Kidney epithelial cell (primary cell): ENCODE measurements at places on chromosomes 5 and 9.

DNA sequence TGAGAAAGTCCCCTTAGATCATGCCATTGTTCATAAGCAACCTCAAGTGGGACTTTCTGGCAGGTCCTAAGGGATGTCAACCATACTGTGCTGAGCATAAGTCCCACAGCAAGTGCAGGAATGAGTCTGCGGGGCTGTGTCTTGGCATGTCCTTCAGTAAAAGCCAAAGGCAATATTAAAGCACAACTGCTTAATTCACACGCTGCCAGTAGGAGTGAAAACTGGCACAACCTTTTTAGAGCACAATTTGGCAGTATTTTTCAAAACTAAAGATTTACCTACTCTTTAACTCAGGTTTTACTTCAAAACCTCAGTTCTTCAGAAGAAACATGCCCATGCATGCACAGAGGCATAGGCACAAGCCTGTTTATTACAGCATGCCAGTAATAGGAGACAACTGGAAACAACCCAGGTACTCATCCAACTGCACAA lies 24.4 kb upstream of the SMAD5 start:
- no peak for DNase-seq

DNA sequence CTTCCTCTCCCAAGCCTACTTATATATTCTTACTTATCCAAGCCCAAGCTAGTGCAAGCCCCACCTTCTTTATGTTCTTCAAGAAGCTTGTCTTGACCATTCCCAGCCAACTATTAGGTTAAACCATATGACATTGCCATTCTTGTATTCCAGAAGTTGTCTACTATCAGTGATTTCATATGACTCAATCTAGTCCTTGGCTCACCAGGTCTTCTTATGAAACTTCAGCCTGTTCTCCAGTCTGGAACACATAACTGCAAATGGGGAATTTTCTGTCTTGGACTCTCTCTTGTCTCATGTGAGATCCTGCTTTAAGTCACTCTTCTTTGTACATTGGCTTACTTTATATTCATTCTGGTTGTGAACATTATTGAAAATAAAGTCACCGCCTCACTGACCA lies 130.7 kb downstream of the TTLL11 start:
- no peak for DNase-seq

DNA sequence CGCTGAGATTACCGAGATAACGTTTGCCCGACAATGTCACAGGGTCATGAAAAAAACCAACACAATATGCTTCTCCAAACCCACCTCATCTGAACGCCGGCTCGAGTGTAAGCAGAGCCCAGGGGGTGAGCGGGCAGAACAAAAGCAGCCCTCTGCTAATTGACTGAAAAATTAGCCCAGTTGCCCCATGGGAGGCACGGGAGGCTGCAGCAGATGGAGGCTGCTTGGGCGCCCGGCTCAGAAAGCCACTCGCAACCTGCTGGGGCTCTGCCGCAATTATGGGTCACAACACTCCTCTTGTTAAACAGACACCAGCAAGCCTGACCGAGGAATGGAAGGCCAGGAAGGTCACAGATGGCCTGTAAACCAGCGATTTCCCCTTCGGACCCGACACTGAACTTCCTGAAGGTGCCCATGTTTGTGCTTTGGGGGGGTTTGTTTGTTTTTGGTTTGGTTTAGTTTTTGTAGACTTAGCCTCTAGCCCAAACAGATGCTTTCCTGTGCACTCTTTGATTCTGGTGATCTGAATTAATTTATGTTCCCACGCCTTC lies 104.6 kb upstream of the IRX1 start:
- no peak for DNase-seq

- DNase-seq, result no peak
These were observed 15.8 kb upstream of the SPOUT1 start for GRCh38 chr9:128845186-128845931.

DNA sequence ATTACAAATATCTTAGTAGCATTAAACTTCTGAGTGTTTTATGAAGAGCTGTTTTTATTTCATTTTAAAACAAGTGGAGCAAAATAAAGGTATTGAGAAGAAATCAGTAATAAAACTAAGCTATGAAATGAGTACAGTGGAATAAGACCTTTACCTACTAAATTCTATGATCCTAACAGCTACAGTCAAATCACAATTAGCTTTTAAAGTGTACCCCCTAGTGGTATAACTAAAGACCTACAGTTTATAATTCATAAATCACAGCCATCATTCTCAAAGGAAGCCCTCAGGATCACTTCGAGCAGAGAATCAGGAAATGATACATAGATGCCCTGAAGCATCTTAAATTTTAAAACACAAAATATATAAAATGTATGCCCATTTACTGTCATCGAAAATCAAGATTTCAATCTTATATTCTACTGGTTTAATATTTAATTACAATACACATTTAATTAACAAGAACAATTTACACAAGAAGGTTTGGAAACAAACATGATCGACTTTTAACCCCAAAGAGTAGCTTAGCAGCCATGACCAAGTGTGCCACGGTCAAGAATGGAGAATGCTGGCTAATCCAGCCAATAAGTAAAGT lies 12.3 kb downstream of the CCNH start:
- no peak for DNase-seq

GRCh38 chr5:58452566-58453258 lies 7.2 kb downstream of the PLK2 start:
- DNase-seq, result no peak

GRCh38 chr9:5448461-5449435 lies 1.6 kb upstream of the CD274 start:
- no peak for DNase-seq
